COR-L47 (cell line): ENCODE measurements at places on chromosomes 2 and 18.
A peak's percentile ranks its signal among the peaks of the same experiment; 100 is the strongest.

DNA sequence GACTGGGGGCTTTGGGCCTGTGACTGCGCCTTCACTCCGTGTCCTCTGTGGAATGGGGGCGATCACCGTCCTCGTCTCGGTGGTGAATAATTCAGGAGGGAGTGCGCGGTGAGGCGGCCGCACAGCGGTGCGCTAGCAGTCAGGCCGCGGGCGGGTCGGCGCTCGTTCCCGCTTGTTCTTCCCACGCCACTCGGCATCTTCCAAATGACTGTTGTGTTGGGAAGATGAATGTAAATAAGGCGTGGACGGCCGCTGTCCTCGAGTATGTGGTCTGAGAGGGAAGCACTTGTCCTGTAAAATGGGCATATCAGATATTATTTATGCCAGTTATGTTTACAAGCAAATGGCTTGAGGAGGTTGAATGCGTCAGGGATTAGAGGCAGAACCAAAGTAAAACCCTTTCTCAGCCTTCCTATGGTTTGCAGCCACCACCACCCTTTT, 608 bp upstream of the VPS4B start:
- DNase-seq, result peak; percentile 90

GRCh38 chr2:201779901-201780673, 646 bp downstream of the ALS2 start:
- peak; percentile 3 for DNase-seq

GRCh38 chr2:30566631-30567030, 119.6 kb downstream of the LCLAT1 start:
- no peak for DNase-seq

GRCh38 chr2:36701391-36701795, 4.9 kb downstream of the VIT start:
- no peak for DNase-seq

DNA sequence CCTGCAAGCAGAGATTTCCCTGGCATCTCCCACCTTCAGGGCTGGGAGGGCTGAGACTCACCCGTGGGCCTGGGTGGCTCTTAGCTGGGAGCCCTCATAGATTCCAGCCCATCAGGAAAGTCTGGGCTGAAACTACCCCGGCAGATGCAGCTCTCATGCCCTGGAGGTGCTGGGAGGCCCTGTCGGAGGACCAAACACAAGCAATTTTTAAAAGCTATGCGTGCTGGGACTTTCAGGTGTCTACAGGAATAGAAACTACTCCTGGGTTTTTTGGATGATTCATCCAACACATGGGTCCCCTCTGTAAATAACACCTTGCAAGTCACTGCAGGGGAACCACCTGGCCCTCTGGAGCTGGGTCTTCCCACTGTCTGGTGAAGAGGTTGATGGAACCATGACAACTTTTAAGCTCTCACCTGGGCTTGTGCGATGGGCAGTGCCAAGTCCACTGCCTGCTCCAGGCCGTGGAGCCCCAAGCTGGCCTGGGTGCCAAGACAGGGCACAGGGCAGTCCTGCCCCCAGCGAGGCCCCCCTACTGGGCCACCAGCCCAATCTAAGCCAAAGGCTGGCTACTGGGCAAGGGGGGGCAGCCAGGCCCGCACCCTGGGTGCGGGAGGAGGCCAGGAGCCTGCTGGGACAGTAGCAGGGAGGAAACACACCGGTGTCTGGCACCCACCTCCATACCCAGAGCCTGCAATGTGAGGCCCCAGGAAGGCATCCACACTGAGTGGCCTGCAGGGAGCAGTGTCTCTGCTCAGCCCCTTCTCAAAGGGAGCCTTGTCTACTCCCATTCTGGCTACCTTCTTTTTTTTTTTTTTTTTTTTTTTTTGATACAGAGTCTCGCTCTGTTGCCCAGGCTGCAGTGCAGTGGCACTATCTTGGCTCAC, 1.1 kb upstream of the GPR55 start:
- DNase-seq, result no peak

- DNase-seq, result no peak
Measured at GRCh38 chr2:204152616-204153015, 216.1 kb downstream of the ICOS start.

GRCh38 chr2:204551512-204551863, 6.2 kb downstream of the PARD3B start:
- DNase-seq, result no peak

GRCh38 chr2:30149976-30150375, 3.2 kb downstream of the YPEL5 start:
- no peak for DNase-seq

DNA sequence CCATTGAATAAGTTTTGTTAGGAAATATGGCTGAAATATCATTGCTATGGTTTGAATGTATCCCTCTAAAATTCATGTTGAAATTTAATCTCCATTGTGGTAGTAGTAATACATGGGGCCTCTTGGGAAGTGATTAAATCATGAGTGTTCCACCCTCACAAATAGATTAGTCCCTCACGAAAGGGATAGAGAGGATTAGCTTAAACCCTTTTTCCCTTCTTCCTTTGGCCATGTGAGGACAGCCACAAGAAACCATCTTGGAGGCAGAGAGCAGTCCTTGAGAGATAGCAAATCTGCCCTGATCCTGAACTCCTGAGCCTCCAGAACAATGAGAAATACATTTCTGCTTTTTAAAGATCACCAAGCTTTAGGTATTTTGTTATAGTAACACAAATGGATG, 274.2 kb downstream of the CDH19 start:
- DNase-seq, result no peak

- peak; percentile 93 for DNase-seq
Measured at GRCh38 chr18:46761059-46761769, 4.4 kb upstream of the ST8SIA5 start.

GRCh38 chr18:78979056-78979729, 425 bp upstream of the SALL3 start:
- DNase-seq, result no peak

DNA sequence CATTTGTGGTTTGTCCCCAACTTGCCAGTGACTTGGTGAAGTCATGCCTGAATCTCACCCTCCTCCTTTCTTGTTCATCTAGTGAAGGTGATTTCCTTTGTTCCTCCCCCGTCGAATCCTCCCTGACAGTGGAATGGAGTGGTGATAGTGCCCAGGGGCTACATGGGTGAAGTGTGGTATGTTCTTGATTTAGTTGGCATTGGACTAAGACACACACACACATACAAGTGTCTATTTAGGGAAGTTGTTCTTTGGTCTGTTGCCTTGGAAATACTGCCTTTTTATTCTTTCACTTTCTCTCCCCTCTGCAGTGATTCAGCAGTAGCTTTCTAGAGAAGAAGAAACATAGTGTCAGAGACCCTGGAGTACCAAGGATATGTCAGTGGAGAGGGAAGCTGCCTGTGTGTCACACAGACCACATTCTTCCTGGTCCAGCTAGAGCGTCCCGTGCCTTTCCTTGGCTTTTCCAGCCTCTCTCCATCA, 10.9 kb downstream of the INPP4A start:
- no peak for DNase-seq

GRCh38 chr2:39706312-39706711, 40.6 kb downstream of the TMEM178A start:
- no peak for DNase-seq

GRCh38 chr2:172248785-172249187, 146.1 kb upstream of the DLX2 start:
- no peak for DNase-seq

GRCh38 chr2:96400049-96401000, 64.8 kb downstream of the NCAPH start:
- peak; percentile 56 for DNase-seq

- DNase-seq, result no peak
Measured at GRCh38 chr2:14702258-14702657, 69.7 kb downstream of the LRATD1 start.

GRCh38 chr18:286515-287310, 18.9 kb upstream of the THOC1 start:
- peak; percentile 20 for DNase-seq

DNA sequence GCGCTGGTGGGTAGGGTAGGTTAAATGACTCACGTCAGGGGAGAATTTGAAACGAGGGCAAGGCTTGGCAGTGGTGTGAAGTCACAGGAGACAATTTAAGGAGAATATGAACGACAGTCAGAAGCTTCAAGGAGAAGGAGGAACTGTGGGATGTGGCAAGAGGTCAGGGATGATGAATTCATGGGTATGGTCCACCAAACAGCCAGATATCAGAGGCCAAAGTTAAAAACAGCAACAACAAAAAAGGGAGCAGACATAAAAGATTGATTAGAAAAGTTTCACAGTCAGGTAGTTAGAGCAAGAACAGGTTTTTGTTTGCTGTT, 1.4 kb upstream of the ZNF396 start:
- no peak for DNase-seq

GRCh38 chr2:3974765-3975164, 271.4 kb downstream of the DCDC2C start:
- DNase-seq, result no peak

GRCh38 chr2:136997557-136997956, 232.2 kb downstream of the THSD7B start:
- DNase-seq, result no peak

GRCh38 chr2:45195916-45196315, 186.7 kb upstream of the SIX2 start:
- no peak for DNase-seq

DNA sequence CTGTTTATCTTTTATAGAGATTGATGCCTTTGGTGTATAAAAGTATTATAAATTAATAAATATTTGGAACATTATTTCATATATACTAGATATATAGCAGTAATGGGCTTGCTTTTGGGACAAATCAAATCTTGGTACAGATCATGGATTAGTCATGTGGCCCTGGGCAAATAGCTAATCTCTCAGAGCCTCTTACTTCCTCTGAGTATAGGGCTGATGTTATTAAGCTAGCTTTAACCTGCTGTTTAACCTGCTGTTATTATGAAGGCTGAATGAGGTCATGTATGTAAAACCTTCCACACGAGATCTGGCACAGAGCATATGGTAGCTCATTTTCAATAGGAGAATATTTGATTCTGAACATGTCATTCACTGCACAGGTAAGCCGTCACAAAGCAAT, 5.7 kb downstream of the ITGB6 start:
- DNase-seq, result no peak

- no peak for DNase-seq
Measured at GRCh38 chr18:48643262-48643661, 104.4 kb downstream of the CTIF start.

DNA sequence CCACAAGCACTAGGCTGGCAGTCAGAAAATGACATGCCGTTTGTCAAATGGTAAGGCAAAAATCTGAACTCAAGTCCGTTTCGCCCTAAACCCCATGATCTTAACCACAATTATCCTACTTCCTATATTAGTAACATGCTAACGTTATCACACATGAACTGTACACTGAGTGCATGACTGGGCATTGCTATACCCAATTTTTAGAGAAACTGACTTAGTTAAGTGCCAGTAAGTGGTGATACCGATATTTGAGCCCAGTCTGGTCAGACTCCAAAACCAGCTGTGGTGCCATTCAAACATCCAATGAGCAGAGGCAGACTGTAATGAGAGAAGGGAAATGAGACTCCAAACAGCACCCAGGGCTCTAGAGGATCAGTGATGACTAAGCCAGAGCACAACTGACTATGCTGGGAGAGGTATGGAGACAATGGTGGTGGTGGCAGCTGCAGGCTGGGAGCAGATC, 311.7 kb upstream of the PKDCC start:
- no peak for DNase-seq

DNA sequence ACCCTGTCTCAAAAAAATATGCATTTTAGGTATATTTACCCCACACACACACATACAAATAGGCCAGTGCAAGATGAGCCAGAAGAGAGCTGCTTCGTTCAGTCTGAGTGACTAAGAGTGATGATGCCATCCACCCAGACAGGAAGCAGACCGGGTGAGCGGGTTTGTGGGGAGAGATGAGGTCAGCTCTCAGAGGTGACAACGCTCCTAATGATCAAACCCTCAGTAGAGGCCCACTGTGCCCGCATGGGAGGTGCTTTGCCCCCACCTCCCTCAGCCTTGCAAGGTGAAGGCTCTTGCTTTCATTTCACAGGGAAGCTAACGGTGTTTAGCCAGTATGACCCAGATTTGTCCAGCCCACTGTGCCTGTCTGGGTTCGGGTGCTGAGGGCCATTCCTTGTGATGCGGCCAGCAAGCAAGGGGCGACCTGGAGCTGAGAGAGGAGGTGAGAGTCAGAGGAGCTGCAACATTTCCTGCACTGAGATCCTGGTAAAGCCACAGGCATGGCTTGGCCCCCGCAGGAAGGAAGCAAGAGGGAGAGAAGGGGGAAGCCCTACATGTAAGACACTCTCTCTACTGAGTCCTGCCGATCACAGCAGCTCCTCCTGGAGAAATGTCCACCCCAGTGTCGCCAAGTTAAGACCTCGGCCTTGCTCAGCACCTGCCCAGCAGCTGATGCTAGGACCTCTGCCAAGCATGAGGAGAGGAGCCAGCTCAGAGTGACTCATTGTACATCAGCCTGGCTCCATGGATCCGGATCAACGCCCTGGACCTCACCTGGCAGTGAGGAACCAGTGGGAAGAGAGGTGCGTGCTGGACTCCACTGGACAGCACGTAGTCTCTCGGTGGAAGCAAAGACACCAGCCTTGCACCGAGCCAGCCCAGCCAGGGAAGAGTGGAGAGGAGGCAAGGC, 37.0 kb downstream of the NIFK start:
- no peak for DNase-seq

DNA sequence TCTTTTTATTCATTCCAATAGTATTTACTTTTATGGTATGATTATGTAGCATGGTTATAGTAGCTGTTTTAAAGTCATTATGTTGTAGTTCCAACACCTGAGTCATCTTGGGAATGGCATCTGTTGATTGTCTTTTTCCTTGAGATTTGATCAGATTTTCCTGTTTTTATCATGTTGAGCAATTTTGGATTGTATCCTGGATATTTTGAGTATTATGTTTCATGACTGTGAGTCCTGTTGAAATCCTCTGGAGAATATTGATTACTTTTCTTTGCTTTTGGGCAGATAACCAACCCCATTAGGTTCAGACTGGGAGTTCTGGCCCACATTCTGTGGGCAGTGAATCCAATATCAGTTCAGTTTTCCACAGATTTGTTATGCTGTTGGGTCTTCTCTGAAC, 163.2 kb upstream of the SPRED2 start:
- no peak for DNase-seq
